ENCODE measurements at places on chromosomes 16 and 17.
A peak's percentile ranks its signal among the peaks of the same experiment; 100 is the strongest.

DNA sequence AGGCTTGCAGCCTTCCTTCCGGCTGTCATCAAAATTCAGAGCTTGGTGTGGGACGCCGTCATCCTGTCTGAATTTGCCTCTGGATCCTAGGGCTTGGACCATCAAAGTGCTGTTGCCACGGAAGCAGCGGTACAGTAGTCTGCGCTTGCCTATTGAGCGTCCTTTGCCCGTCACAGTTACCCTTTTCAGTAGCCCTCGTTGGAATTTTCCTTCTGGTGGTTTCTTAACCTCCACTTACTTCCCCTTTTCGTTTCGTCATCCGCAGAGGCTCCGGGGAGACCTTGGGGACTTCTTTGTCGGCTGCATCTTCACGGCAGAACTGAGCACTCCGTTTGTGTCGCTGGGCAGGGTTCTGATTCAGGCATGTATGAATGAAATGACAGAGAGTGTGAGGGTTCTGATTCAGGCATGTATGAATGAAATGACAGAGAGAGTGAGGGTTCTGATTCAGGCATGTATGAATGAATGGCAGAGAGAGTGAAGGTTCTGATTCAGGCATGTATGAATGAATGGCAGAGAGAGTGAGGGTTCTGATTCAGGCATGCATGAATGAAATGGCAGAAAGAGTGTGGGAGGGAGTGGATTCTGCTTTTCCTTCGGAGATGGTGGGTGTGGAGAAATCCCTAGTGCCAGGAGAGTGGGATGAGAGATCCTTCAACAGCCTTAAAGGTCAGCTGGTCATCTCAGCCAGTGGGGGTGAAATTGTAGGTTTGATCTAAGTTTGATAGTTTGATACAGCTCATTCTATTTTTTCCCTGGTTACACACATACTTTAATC, 8.0 kb downstream of the TLCD3A start:
- no peak for DNase-seq

GRCh38 chr16:55832773-55833691, at the start of gene CES1:
CES1 (minus strand) TSS chr16:55833096; CDS start chr16:55833055, 41 bp downstream.
- DNase-seq: no peak

GRCh38 chr16:89003831-89004208, 26.8 kb upstream of the CBFA2T3 start:
- no peak for DNase-seq

DNA sequence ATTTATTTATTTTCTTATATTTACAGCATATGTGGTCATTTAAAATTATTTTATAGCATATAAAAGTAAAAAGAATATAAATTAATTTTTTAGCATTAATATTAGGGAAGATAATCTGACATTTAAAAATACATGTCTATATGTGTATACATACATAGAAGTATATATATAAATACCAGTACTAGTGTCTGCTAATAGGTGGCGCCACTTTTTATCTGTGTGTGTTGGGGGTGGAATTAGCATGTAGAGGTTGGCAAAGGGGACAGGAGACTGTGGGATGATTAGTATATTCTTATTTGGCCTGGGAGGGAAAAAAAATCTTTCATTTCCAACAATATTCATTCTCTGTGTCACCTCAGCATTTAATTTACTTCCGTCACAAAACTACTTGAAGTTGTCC, 359.1 kb downstream of the WWOX start:
- DNase-seq: no peak

GRCh38 chr17:77888242-77889134, 70.0 kb upstream of the TNRC6C start:
- no peak for DNase-seq

- DNase-seq: no peak
Measured at GRCh38 chr17:80219763-80220053, 425 bp downstream of the SGSH start.

DNA sequence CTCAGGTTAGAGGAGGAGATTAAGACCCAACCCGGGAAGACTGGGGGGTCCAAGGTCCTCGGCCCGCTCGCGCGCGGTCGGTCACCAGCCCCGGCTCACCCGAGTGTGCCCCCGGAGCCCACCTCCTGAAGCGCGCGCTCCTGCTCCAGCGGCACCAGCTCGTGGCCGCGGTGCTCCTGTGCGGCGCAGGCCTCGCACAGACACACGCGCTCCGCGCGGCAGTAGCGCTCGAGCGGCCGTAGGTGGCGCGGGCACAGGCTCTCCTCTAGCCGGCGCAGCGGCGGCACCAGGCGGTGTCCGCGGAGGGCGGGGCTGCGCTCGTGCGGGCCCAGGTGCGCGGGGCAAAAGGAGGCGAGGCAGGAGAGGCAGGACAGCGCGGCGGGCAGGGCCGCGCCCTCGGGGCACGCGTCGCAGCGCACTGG, 618 bp downstream of the TRIM47 start:
- peak; percentile 55 for DNase-seq

DNA sequence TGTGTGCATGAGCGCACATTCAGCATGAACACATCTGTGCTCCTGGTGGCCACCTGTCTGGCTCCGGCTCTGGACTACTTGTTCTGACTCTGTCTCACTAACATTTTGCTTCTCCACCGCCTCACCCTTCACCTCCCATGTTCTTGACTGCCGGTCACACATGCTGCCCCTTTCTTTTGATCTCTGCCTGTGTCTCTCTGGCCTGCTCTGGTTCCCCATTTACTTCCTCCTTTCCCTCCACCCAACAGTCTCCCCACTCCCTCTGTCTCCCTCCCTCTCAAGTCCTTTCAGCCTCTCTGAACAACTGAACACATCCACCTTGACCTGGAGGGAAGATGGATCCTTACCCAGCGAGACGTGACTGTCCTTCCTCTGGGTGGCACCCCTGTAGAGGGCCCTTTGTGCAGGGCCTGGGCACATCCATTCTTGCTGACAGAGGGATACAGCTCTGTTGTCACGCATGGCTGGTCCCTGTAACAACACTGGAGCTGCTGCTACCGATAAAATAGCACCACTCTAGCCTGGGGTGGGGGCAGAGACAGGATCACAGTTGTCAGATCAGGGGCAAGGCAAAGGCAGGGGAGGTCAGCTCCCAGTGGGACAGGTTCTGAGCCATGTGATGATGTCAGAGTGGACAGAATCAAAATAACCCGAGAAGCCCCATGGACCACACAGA, 11.0 kb downstream of the ZSCAN32 start:
- DNase-seq: no peak

DNA sequence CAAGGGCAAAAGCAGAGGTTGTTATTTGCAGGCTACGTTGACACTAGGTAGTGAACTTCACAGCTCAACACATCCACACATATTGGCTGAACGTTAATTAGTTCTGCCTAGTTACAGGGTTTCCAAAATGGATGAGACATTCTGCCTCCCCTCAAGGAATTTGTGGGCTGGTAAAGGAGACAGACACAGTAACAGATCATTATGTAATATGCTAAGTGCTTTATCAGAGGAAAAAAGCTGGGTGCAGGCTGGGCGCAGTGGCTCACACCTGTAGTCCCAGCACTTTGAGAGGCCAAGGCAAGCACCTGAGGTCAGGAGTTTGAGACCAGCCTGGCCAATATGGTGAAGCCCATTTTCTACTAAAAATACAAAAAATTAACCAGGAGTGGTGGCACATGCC, 26.2 kb downstream of the BMERB1 start:
- DNase-seq: no peak

DNA sequence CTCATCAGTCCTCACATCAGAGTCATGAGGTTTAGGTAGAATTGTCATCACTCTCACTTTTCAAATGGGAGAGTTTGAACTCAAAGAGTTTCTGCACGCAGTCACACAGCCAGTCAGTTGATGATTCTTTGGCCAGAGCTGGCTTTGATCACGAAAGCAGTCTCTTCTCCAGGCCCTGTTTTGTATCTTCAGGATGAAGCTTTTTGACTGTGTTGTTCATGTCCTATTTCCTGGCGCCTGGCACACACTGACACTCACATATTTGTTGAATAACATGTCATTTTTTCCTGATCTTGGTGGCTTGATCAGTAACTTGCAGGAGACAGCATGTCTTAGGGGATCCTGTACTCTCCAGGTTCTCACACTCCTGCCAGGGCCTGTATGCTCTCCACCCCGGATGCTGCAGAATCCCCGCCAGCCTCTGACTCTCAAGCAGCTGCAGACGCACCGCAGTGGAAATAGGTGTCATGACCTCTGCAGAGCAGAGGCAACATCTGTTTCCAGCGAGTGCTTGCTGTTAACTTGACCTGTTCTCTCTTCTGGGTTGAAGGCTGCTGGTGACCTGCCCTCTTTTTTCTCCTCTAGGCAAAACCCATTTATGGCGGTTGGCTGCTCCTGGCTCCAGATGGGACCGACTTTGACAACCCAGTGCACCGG, 33.0 kb downstream of the MPRIP start:
- DNase-seq: no peak

GRCh38 chr16:67268136-67268579, 11.2 kb upstream of the PLEKHG4 start:
- no peak for DNase-seq

GRCh38 chr16:50103764-50104163, 38.0 kb downstream of the HEATR3 start:
- DNase-seq: no peak

DNA sequence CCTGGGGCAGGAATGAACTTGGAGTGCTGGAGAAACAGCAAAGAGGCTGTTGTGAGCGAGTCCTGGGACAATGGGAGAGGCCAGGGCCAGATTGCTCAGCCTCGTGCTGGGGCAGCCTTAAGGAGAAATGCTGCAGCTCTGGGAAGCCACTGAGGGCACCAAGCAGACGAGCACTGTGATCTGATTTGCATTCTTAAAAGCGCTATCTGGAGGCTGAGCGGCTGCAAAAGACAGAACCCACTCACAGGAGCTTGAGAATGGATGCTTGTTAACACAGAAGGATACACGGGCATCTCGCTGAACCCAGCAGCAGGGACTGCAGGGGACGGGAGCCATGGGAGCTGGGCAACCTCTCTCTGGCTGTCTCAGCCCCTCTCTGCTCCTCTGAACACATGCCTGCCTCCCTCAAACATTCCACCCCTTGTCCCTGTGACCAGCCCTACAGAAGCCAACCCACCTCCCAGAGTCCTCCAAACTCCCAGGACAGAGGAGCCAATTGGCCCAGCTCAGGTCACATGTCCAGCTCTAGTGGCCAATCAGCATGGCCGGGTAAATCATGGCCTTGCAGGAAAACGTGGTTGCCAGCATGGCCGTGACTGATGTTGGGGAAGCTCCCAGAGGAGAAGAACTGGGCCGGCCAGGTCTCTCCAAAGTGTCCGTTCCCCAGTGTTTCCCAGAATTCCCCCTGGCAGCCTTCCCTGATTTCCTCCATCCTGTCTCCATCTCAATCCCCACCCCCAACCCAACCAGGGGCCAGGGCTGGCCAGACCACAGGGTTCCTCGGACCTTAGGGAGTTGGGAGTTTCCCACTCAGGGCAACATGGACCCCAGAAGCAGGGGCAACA, 60.3 kb downstream of the GSG1L start:
- DNase-seq: no peak

- peak; percentile 72 for DNase-seq
Measured at GRCh38 chr16:69761983-69762813, at the start of gene WWP2. WWP2 (plus strand) TSS chr16:69762332; CDS start chr16:69787011, 24,679 bp downstream.
